ENCODE measurements at places on chromosomes 11 and 22.

GRCh38 chr22:39089928-39090327 is 7.1 kb upstream of the APOBEC3H start:
- DNase-seq: no peak

GRCh38 chr11:120994091-120994859 is 29.6 kb upstream of the TBCEL start:
- DNase-seq: no peak

DNA sequence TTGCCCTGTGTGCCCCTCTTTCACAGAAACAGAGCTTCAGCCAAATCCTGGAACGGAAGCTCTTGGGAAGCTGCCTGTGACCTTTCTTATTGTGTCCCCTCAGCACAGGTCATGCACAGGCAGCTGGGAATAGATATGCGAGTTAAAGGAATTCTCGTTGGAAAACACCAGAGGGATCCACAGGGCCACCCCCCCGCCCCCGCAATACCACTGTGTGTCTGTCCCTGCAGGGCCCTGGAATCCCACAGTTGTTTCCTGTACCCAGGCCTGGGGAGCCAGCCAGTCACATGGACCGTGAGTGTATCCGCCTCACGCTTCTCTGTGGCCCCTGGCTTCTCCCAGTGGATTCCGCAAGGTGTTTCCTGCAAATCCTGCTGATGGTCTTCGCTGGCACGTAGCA is 29.0 kb downstream of the TIMP3 start:
- no peak for DNase-seq

- no peak for DNase-seq
Measured at GRCh38 chr11:70074746-70075145, 3.4 kb upstream of the ANO1 start.

DNA sequence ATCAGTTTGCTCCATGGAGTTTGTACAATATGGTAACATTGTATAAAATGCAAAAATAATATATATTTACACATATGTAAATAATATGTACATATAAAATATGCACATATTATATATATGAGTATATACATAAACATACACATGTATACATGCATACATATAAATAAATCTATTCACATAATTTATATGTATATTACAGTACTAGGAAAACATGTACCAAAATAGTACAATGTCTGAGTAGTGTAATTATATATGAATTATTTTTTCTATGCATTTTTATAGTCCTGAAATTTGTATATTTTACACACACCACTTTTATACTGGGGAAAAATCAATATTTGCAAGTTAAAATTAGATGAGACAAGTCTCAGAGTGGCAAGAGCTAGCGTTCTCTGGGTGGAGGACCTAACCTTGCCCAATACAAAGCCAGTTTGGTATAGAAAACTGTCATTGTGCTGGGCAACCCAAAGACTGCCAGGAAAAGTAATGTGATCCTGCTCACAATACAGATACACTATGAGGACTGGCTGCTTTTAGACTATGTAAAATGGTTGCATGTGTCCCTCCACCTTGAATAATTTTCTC is 889.4 kb downstream of the LRRC4C start:
- DNase-seq: no peak

DNA sequence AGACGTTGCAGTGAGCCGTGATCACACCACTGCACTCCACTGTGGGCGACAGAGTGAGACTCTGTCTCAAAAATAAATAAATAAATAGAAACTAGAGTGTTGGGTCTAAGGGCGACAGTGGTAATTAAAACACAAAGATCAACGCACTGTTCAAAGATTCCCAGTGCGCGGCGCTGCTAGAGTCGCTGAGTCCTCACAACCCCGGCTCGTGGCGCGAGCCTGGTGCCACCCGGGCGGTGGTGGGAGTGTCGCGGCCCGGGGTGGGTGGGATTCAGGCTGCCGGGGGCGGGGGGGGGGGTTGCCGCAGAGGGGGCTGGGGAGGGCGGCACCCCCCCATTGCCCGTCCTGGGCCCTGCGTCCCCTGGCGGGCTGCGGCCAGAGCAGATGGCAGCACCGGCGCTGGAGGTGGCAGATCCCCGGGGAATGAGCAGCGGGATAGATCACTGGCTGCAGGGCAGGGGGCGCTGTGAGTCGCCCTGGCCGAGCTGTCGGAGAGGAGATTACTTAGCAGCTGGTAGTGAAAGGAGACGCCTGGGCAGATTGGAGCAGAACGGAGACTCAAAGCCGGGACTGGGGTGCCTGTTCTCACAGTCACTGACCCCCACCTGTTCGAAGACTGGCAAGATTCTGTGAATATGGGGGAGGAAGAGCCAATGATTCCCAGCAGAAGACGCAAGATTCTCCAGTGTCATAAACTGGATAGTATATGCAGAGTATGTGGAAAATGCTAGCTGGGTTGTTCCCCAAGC is 30.2 kb upstream of the APOBEC3A start:
- no peak for DNase-seq

DNA sequence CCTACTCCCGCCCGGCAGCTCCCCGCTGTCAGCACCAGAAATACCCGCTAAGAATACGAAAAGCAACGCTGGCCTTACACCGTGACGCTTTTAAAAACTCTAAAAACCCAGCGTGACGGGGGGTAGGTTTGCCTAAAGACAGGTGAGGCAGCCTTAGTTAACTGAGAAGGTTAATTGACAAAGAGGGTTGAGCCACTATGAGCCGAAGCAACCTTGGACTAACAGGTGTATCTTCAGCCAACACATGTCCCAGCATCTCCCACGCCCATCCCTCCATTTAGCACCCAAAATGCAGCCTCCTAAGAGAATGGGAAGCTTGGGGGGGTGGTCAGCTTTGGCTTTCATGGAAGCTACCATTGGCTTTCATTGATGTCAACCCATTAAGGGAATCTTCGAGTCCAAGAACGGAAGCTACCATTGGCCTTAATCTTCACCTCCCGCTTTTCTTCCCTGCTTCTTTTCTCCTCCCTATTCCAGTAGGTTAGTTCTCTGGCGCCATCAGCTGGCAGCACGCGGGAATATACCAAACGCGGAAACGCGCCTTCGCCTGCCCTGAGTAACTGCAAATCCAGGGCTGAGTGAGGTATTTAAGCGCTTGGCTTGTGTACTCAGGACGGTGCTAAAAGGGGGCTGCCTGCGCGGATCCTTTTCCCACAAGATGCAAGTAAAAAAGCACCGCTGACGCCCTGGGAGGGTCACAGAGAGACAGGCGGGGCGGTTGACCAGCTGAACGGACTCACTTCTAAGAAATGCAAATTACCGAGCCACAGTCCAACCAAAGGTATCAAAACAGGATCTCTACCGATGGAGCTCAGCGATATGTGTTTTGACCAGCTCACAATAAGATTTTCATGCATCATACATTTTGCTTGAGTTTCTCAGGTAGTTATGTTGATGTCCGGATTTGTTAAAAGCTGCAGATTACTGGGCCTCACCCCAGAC is 38.5 kb upstream of the GLYATL1 start:
- peak; percentile 65 for DNase-seq

DNA sequence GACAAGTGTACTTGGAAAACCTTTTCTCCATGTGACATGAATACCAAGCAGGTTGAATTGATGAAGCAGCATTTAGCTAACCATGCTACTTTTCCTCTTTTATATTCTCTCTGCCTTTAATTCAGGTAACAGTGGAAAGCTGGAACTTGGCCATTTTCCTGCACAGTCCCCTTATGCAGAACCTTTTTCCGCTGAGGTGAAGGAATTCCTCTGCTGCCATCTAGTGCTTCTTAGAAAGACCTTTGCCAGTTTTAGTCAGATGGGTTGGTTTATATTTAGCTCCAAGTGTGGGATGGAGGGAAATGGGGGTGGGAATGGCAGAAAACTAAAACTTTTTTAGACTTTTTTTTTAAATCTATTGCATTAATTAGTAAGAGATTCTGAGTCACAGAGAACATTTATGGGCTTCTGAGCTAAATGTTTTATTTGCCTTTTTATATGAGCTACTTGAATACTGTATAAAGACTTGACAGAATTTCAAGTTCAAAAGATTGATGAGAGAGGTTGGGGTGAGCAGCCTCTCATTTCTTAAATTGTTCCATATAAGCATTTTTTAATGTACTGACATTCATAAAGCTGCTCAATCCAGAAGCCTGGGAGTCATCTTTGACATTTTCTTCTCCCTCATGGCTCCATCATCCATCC is 153.9 kb upstream of the ZC3H12C start:
- peak; percentile 60 for DNase-seq

DNA sequence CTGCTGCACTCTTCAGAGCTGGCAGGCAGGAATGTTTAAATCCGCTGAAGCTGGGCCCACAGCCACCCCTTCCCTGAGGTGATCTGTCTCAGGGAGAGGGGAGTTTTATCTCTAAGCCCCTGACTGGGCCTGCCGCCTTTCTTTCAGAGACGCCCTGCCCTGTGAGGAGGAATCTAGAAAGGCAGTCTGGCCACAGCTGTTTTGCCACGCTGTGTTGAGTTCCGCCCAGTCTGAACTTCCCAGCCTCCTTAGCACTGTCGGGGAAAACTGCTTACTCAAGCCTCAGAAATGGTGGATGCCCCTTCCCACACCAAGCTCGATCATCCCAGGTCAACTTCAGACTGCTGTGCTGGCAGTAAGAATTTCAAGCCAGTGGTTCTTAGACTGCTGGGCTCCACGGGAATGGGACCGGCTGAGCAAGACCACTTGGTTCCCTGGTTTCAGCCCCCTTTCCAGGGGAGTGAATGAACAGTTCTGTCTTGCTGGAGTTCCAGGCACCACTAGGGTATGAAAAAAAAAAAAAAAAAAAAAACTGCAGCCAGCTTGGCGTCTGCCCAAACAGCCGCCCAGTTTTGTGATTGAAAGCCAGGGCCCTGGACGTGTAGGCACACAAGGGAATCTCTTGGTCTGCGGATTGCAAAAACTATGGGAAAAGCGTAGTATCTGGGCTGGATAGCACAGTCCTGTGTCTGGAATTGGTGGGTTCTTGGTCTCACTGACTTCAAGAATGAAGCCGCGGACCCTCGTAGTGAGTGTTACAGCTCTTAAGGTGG is 127.4 kb downstream of the SPON1 start:
- DNase-seq: no peak

- no peak for DNase-seq
Measured at GRCh38 chr22:31604746-31605705, 57.0 kb downstream of the PISD start.

GRCh38 chr11:88035271-88035670 is 140.0 kb downstream of the RAB38 start:
- no peak for DNase-seq

GRCh38 chr11:97000481-97000880 is 610.7 kb downstream of the JRKL start:
- DNase-seq: no peak

GRCh38 chr11:72618803-72619202 is 55.4 kb downstream of the PDE2A start:
- no peak for DNase-seq

DNA sequence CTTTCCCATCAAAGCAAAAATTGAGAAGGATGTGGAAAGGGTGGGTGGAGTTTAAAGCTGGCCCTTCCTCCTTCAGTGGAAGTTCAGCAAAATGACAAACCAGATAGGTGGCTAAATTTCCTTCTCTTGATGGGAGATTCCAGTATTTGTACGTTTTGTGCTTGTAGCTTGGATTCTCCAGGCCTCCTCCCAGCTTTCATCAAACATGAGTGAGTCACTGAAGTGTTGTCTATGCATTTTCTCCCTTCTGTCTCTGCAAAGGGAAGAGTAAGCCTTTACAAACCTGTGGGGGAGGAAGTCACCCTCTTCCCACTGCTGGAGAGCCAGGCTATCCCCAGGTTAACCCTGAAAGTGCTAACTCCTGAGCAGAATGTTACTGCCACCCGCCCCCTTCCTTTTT is 6.4 kb downstream of the MARK2 start:
- no peak for DNase-seq

GRCh38 chr11:107370390-107370789 is 87.2 kb downstream of the CWF19L2 start:
- no peak for DNase-seq

GRCh38 chr11:60314635-60315321 is 12.3 kb upstream of the MS4A6E start:
- no peak for DNase-seq

GRCh38 chr22:39408807-39409206 is 9.2 kb downstream of the TAB1 start:
- no peak for DNase-seq

DNA sequence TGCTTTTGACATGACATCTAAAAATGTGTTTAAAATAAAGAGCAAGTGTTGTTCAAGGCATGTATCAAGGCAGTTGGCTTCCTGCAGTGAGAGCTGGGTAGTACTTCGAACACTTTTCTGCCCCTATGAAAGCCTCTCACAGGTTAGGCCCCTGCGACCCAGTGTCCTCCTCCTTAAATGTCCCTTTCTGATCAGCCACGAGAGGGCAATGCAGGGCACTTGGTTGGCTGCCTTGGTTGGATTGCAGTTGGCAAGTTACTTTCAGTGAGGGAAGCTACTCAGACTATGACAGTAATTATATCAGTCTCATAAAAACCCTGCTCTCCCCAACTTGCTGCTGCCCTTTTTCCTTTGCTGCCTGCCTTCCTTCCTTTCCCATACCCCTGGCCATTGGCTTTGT is 743.8 kb downstream of the NTM start:
- peak; percentile 79 for DNase-seq

DNA sequence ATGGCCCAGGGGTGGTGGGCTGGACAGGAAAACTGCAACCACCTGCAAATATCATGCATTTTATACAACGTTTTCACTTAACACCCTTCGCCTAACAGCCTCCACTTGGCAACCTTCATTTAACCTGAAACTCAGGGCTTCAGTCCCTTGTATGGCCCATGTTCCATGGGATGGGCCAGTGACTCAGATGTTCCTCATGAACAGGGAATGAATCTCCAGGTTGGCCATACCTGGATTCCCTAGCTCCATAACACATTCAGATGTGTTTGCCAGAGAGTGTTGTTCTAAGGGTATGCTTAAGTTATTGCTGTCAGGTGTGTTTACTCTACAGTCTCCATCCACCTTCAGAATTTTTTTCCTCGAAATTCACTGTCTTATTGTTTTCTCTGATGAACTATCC is 316.9 kb downstream of the JRKL start:
- DNase-seq: no peak

DNA sequence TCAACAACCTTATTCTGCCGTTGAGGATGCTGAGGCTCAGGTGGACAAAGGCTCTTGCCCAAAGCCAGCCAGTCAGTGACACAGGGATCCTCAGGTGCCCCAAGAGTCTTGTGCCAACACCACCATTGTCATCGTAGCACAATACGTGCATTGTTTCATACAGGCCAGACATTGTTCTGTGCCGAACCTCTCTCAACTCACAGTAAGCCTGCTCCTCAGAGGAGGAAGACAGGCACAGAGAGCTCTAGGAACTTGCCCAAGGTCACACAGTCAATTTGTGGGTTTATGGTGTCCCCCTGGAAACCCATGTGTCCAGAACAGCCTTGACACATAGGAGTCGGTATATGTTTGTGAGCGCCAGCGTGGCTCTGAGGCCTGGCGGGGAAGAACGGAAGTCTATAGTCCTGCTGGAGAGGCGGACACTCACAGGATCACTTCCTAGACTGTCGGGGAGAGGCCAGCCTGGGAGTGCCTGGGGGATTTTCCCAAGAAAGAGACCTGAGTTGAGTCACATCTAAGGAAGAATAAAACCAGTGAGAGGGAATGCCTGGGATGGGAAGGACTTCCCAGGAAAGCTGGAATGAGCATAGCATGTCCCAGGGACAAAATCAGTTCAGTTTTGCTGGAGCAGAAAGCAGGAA is 20.2 kb downstream of the LIF start:
- no peak for DNase-seq

GRCh38 chr11:73801136-73801535 is 13.5 kb downstream of the MRPL48 start:
- no peak for DNase-seq
